ENCODE measurements at places on chromosomes 12 and 14. TPM values are rescaled to one million over a fixed set of nuclear protein-coding genes. Genes with fewer than 3 reads are reported as not detected.

The TRIAP1 gene
- 46.6 TPM for total RNA-seq

The RERGL gene
- 1.1 TPM for total RNA-seq

The PMCH gene
- not detected for total RNA-seq

The RHOJ gene
- 0.17 TPM for total RNA-seq

The CARMIL3 gene
- 2.8 TPM for total RNA-seq

The AHNAK2 gene
- total RNA-seq = 2.0 TPM

The LGR5 gene
- 1.4 TPM for total RNA-seq

Measured in type B pancreatic cell (in vitro differentiated cells).